Stimulated activated effector memory CD8-positive, alpha-beta T cell treated with anti-CD3 and anti-CD28 coated beads, Interleukin-12 subunit alpha, Interleukin-12 subunit beta, amount 100 ng/mL, for 72 hours (primary cell): ENCODE measurements at places on chromosomes 2 and 18.

- no peak for DNase-seq
Observed at GRCh38 chr2:96680561-96681141, 38.1 kb downstream of the FER1L5 start.

DNA sequence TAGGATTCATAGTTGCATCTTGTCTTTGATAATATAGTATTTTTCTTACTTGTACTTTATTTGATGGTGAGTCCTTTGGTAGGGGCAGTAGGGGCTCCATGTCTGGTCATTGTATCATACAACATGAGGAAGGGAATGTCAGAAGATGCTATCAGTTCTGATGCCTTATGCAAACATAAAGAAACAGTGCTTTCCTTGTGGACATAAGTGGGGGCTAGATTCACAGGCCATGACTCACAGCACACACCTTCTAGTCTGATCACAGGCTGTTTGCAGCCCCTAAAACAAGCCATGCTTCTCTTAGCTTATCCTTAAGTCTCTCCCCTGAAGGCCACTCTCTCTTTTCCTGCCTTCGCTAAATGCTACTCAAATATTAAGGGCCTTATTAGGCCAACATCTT lies 10.7 kb upstream of the SLC14A1 start:
- DNase-seq = no peak

DNA sequence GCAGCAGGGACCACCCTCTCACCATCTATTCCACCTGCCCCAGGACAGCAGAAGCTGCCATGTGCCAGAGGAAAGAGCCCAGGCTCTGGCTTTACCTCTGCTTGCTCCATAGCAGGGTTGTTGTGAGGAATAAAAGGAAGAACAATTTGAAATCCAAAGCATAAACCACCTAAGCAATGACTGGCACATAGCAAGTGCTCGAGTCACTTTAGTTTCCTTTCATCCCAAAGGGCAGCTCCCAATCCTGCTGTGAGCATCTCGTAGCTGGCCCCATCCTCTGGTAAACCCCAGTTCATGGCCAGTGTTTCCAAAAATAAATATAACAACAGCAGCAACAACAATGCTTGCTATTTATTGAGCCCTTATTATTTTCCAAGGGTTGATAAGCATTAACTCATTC lies 923.5 kb downstream of the EPHA4 start:
- DNase-seq = no peak

GRCh38 chr2:155412598-155412997 lies 714.1 kb downstream of the KCNJ3 start:
- no peak for DNase-seq

GRCh38 chr2:108355906-108356734 lies 21.6 kb upstream of the SULT1C4 start:
- DNase-seq = no peak

- no peak for DNase-seq
Observed at GRCh38 chr18:849021-849420, 37.0 kb upstream of the YES1 start.

DNA sequence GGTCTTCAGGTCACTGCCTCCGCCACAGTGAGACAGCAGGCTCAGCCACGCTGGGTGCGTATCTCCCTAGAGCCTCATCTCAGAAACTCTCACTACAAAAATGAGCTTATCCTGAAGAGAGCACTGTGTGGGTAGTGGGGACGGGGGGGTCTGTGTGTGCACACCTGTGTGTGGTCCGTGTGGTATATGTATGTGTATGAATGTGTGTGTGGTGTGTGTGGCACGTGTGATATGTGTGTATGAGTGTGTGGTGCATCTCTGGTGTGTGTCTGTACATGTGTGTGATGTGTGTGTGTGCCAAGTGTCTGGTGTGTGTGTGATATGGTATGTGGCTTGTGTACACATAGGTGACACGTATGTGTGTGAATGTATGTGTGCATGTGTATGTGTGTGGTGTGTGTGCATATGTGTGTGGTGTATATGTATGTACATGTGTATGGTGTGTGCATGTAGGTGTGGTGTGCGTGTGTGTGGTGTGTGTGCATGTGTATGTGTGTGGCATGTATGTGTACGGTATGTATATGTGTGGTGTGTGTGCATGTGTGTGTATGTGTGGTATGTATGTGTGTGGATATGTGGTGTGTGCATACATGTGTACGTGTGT lies 332.2 kb downstream of the EIPR1 start:
- DNase-seq = no peak

GRCh38 chr18:292271-292670 lies 24.4 kb upstream of the THOC1 start:
- DNase-seq = no peak

DNA sequence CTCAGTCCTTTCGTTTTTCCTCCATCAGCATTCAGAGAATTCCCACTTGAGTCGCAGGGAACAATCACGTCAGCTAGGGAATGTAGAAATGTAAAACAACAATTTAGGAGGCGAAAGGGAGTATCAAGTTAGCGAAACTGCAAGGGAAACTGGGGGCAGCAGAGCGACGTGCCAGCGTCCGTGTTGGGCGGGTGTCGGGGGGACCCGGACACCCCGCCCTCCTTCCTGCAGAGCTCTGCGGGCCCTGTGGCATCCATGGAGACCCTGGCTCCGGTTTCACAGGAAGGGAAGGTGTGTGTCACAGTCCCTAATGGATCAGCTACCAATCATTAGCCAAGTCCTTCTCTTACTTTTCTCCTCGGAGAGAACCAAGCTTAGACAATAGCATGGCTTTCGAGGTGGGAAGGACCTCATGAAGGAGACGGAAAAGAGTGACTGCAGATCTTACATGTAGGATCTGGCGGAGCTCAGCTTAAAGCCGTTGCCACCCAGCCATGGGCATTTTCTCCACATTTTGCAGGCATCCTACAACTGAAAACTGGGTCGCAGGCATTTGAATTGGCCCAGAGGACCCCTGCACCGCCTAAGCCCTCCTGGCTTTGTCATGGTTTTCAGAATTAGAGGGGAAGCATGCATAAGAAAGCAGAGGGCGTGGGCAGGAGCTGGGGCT lies 33.7 kb downstream of the SOX11 start:
- DNase-seq = no peak

DNA sequence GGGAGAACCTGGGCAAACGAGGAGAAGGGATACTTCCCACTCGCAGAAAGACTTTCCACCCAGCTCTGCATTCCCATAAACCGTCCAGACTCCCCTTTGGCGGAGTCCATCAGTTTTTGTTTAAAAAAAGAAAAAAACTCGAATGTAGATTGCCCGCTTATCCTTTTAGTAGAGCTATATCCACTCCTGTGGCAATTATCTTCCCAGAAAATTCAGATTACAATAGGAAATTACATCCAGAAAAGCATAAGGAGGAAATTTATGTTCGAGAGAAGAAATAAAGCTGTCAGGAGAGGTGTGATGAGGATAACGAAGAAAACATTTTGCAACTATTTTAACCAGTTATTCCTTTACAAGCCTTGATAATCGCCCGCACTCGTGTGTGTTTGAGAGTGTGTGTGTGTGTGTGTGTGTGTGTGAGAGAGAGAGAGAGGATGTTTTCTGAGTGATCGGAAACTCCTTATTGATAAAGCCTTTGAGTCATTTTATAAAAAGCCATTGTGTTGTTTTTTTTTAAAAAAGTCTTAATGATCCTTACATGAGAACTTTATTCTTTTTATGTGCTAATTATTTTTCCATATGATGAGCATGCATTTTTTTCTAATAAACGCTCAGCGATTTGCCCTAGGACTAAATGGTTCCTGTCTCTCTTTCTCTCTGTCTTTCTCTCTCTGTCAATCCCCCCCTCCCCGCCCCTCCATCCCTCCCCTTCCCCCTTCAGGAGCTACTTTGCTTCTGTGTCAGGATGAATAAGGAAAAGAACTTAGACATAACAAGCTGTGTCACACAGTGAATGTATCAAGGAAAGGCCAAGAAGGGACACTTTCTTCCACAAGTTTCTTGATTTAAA lies 1.1 kb upstream of the PPP3R1 start:
- DNase-seq = no peak

DNA sequence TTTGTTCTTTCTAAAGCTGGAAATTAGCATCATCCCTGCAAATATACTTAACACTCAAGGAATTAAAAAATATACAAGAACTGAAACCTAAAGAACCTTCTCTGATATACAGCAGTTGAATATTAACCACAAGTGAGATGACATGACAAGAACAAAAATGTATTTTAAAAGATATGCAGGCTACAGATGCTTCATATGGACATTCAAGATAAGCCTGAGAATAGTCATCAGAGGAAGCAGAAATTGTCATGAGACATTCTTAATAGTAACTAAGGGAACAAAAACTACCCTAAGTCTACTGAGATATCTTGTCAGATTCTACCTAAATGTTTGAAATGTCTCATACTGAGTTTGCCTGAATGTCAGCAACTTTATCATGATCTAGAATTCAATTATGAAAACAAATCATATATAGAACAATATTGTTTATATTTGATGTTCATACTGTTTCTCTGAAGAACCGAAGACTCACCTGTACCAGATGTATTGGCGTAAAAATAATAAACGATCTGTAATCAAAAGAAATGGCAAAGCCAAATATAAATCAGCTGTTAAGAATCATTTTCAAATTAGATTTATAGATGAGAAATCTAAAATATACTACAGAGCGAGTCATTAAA lies 4.7 kb downstream of the NBAS start:
- DNase-seq = no peak

DNA sequence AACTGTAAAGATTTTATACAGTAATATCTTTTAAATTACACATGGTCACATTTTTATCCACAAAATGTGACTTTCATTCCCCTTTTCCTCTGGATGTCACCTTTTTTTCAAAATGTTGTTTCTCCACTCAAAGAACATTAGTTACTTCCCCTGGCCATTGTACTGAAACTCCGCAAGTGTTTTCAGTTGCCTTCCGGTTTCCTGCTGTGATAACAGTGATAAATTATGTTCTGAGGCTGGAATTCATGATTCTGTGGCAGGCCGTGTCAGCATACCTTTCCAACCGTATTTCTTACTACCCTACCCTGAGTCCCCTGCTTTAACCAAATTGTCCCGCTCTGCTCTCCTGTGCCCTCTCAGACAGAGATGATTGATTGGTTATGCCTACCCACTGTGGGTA lies 53.5 kb downstream of the MGAT5 start:
- DNase-seq = no peak

- no peak for DNase-seq
Observed at GRCh38 chr2:58871469-58872142, 630.5 kb upstream of the FANCL start.
